Anterior cingulate cortex (tissue), 58 donors: ENCODE measurements at places on chromosomes 5 and 9.
A peak's percentile ranks its signal among the peaks of the same experiment; 100 is the strongest.

DNA sequence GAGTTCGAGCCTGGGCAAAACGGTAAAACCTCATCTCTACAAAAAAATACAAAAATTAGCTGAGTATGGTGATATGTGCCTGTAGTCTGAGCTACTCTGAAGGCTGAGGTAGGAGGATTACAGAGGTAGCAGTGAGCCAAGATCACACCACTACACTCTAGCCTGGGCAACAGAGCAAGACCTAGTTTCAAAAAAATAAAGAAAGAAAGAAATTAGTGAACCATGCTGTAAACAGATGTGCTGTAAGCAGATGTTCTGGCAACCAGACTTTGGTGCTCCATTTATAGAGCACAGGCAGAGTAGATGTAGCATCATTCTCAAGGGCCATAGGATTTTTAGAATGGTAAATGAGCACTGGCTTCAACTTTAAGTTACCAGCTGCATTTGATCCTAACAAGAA, 115.4 kb downstream of the ST8SIA4 start:
- no peak for DNase-seq

DNA sequence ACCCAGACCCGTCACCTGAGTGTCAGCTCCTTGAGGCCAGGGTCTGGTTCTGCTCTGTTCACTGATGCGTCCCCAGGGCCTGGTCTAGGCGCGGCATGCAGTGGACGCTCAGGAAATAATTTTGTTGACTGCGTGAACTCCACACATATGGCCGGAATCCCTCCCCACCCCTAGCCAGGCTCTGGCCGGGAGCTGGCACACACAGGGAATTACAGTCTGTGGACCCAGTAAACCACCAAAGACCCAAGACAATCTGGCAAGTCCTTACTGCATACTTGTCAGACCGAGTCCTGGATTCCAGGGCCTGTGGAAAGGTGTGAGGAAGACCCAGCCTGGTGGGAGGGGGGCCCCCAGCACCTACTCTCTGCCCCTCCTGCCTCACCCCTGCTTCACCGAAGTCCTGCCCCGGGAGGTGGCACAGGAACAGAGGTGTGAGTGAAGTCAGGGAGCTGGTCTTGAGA, 113.0 kb upstream of the IER5L start:
- DNase-seq, result no peak

DNA sequence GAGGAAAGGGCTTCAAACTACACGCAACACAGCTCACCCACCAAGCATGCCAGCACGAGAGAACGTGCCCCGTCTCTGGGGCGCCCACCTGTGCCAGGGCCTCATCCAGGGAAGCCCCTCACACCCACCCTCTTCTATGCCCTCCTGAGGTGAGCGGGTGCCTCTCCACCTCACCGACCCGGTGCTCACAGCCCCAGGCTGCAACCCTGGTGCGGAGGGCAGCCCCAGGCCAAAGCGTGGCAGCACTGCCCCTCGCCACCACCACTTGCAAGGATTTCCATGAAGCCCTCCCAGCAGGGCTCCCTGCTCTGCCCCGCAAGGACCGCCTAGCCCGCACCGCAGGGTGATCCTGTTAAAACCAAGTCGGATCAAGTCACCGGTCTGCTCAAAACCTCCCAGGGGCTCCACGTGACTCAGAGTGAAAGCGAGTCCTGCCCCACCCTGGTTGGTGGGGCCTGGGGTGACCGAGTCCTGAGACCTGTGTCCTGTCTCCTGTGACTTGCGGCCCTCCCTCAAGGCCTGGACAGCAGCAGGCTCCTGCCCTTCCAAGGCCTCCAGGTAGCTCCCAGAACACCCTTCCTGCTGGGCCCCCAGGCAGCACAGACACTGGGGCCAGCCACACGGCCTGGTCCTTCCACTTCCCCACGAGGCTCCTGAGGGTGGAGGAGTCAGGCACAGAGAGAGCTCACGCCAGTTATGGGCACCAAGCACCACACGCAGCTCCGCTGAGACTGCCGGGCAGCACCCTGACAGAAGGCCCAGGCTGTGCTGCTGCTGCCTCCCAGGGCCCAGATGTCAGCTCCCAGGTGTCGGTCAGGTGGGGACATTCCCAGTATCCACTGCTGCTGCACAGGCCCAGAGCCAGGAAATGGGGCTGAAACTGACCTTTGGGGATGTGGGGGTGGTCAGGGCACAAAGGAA, 12.7 kb downstream of the BRD3 start:
- DNase-seq, result no peak

GRCh38 chr5:104050436-104050835, 487.8 kb upstream of the NUDT12 start:
- DNase-seq, result no peak

- DNase-seq, result no peak
Measured at GRCh38 chr5:51632027-51632426, 248.8 kb downstream of the ISL1 start.

DNA sequence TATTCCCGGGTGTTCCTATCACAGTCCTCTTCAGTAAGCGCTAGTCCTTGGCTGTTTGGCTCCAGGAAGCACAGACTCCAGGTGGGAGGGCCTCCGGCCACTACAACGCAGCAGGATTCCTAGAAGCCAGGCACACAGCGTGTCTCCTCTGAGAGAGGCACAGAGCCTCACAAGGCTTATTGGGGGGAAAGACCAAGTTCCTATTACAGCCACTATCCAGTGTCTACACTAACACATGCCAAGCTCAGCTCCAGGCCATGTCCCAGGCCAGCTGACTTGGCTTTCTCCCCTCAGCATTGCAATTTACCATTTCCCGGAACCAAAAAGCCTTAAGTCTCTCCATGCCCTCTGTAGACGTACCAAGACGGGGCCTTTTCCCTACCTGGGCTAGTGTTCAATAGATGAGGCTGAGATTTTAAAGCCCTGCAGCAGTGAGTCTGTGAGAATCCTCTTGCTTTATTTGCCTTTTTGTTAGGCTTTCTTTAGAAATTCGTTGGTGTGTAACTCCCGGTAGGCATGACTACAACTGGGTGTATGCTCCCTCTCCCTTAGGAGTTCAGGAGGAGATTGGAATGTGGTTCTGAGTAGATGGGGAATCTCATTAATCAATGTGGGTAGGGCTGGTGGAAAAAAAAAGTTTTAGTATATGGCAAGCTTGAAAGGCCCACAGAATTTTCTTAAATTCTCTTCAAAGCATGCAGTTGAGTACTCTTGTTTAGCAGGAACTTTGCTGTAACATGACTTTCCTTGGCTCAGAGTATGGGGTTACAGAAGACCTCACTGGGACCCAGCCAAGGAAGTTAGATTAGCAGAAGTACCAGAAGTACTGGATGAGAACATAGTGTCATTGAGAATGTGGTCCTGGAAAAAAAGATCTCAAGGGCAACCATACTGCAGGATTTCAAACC, 84.3 kb upstream of the SLC1A3 start:
- no peak for DNase-seq

- peak; percentile 49 for DNase-seq
Measured at GRCh38 chr5:72108202-72109061, 1.2 kb downstream of the MAP1B start.

- DNase-seq, result no peak
Measured at GRCh38 chr5:172129256-172129910, 58.6 kb downstream of the STK10 start.

DNA sequence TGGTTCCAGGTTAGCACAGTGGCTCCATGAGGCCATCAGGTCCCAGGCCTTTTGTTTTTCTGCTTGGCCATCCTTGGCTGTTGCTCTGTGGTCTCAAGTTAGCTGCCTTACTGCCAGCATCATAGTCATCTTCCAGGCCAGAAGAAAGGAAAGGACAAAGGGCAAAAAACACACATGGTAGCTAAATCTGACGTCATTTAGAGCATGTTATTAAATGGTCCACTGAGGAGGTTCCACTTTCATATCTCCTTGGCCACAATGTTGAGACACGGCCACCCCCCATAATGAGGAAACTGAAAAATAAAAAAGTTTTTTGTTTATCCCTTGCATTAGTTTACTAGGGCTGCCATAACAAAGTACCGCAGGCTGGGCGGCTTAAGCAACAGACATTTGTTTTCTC, 106.4 kb upstream of the NIPBL start:
- DNase-seq, result no peak

GRCh38 chr5:119537704-119538103, 85.4 kb downstream of the HSD17B4 start:
- DNase-seq, result no peak

DNA sequence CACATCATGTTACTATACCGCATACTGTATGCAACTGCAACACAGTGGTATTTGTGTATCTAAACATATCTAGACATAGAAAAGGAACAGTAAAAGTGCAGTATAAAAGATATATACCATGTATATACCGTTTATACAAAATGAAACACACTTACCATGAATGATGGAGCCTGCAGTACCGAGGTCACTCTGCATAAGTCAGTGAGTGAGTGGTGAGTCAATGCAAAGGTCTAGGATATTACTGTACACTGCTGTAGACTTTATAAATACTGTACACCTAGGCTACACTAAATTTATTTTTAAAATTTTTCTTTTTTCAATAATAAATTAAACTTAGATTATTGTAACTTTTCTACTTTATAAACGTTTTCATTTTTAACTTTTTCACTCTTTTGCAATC, 29.3 kb downstream of the PRELID2 start:
- no peak for DNase-seq

- no peak for DNase-seq
Measured at GRCh38 chr5:103589357-103589756, 26.8 kb upstream of the NUDT12 start.
